ENCODE measurements at places on chromosomes 3 and 15. TPM values are rescaled to one million over a fixed set of nuclear protein-coding genes. Genes with fewer than 3 reads are reported as not detected.

The TMCO5A gene
- not detected for total RNA-seq

DNA sequence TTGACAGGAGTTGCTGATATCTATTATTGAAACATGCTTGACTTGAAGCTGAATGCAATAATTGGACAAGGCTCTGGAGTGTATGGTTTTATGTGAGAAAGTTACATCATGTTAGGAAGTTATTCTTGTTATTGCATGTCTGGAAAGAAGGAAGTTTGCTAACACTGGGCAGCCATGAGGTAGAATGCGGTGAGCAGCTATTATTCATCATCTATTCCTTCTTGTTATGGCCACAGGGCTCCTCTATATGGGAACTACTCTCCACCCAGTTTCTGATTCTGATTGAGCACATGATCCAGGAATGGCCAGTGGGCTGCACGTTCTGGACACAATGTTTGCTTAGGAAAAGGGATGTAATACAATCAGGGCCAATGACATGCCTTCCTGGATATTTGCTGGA lies 37.8 kb upstream of the SCN5A start:
- no peak for DNase-seq

The CALML4 gene
- total RNA-seq = 1.7 TPM

- peak; percentile 61 for DNase-seq
Measured at GRCh38 chr3:129592381-129593131, 13.9 kb downstream of the PLXND1 start.

The SLC35G2 gene
- total RNA-seq = 17.3 TPM

The FES gene
- 26.1 TPM for total RNA-seq

GRCh38 chr3:128040041-128040440 lies 12.2 kb upstream of the SEC61A1 start:
- no peak for DNase-seq

GRCh38 chr3:171255236-171255806 lies 204.9 kb downstream of the TNIK start:
- DNase-seq = no peak

- DNase-seq = no peak
Measured at GRCh38 chr15:66905954-66906353, 159.4 kb upstream of the SMAD3 start.

DNA sequence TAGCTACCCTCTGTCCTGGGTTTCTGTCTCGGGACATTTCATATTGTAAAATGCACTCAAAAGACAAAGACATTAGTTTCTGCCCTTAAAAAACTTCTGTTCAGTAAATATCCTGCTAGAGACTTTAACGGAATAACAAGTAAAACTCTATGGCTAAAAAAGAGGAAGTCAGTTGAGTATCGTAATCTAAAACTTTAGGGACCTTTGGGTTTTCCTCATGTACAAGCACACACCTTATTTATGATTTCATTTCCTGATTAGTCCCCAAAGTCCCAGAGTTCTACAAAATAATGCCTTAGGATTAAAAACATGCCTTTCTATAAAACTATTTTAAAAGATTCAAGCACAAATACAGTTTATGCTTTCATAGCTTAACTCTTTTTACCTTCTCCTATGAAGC lies 585.9 kb downstream of the UNC13C start:
- DNase-seq = no peak

The PLSCR2 gene
- not detected for total RNA-seq

Measured in fibroblast of villous mesenchyme (primary cell).